ENCODE measurements at places on chromosomes 2 and 18.

DNA sequence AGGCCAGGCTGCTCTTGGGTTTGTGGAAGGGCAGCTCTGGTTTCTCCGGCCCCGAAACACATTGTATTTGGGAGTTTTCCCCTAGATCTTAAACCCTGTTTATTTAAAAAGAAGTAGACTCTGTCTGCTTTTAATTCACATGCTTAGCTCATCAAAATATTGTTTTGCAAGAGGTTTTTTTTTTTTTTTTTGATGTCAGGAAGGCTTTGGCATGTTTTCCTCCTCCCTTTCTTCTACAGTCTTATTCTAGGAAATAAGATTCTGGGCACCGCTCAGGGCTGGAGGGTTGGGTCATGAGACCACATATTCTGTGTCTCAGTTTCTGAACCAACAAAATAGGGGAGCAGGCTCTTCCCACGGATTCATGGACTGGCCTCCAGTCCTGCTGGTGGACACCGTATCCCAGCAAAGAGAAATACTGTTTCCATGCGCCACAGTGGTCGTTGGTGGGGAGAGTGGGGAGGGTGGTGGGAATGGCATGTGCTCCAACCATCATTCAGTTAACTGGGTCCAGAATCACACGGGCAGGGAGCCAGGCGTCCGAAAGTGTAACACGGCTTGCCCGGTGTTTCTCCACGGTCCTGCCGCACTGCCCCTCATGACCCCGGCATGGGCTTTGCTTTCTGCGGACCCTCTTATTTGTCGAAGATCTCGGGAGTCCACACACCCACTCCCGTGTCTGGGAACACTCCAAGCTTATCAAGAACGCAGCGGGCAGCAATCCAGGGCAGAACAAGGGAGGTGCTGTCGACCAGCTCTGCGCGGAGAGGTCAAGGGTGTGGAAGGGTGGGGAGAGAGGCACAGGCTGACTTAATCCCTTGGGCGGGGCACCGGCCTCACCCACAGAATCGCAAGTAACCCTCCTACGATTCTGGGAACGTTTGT, 176.7 kb downstream of the GLI2 start:
- DNase-seq: no peak

DNA sequence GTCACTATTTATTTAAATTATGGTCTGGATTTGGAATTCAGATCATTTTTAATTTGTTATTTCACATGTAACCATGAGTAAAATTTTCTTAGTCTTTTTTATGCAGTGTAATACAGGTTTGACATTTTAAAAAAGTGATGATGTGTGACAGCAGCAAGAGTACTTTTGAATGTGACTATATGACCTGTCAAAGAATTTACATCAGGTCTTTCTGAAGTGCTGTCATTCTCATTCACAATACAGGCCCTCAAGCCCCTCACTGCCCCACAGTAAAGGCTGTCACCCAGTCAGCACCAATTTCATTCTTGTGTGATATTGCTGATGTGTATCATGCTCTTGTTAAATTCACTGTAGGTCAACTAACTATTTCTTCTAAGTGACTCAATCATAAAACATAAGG, 364.2 kb downstream of the NUP35 start:
- DNase-seq: no peak

DNA sequence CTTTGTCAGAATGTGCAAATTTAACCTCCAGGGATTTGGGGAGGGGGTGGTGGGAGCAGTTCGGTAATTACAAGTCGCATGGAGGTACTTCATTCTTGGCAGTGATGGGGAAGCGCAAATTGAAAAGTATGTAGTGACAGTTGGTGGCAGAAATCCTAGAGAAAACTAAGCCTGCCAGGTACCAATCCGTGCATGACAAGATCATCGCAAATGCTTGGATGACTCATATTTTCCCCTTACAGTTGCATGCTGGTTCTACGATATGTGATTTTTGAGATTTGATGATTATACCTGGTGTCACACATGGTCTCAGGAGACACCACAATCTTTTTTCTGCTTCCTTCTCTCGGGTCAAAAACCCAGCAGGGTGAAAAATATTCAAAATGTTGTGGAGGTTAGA, 479.7 kb upstream of the ID2 start:
- no peak for DNase-seq

DNA sequence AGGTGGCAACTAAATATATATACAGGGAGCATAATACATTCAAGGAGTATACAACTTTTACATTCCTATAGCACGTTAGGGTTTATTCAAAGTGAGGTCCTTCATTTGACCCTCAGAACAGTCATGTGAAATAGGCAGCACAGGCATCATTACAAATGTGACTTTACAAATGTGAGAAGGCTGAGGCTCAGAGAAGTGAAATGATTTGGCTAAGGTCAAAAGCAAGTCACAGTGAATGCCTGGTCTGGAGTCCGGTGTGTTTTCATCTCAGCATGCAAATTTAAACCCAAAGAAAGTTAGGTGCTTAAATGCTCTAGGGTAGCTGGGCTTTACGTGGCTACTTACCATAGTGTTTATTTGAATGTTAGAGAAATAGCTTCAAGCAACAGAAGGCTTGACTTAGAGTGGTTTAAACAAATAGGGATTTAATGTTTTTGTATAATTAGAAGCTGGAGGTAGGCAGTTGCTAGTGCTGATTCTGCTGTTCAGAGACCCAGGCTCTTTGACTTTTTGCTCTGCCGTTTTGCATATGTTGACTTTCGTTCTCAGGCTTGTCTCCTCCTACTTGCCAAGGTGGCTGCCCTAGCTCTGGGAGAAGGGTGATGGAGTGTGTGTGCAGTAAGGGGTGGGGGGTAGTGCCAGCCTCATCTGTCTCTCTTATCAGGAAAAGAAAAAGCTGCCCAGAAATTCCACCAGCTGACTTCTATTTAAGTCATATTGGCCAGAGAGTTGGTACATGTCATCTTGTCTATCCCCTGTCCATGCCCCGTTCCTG, 89.2 kb downstream of the PLCL1 start:
- no peak for DNase-seq

DNA sequence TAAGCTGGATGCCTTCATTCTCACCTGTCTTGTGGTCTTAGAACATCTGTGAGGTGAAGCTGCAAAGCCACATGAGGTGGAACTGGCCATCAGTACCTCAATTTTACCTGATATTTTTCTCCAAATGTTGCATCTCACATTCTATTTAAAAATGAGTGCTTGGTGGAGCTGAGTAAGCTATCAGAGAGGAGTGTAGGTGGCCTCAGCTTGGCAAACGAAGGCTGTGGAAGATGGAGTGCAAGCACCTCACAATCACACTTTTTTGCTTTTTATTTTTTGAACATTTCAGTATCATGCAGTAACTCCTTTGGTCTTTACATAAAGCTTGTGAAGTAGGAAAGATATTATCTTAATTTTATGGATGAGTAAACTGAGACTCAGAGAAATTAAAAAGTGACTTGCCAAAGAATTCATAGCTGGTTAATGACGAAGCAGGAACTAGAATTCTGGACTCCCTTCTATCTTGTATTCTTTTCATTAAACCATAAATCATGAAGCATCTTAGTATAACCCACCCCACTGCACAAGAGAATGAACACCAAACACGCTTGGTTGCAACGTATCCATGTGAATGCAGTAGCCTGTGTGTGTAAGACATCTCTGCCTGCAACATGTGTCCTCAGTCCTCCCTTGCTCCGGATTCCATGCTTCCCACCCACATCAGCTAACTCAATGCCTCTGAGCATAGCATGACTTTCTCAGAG, 27.2 kb downstream of the C2orf49 start:
- no peak for DNase-seq

DNA sequence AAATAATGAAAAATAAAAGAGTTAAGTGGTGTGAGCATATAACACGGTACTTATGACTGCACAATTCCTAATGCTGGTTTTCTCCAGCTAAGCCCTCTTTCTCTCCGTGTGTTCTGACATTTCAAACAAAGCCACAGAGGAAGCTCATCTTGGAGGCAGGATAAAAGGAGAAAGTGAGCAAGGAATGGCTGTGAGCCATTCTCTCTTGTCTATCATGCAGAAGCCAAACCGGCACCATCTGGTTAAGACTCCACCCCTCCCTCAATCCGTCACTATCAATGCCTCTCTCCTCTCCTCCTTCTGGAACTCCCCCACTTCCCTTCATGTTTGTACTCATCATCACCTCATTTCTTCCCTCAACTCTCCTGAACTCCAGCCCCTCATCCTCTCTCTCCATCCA, 210.4 kb downstream of the TMEM163 start:
- DNase-seq: no peak

DNA sequence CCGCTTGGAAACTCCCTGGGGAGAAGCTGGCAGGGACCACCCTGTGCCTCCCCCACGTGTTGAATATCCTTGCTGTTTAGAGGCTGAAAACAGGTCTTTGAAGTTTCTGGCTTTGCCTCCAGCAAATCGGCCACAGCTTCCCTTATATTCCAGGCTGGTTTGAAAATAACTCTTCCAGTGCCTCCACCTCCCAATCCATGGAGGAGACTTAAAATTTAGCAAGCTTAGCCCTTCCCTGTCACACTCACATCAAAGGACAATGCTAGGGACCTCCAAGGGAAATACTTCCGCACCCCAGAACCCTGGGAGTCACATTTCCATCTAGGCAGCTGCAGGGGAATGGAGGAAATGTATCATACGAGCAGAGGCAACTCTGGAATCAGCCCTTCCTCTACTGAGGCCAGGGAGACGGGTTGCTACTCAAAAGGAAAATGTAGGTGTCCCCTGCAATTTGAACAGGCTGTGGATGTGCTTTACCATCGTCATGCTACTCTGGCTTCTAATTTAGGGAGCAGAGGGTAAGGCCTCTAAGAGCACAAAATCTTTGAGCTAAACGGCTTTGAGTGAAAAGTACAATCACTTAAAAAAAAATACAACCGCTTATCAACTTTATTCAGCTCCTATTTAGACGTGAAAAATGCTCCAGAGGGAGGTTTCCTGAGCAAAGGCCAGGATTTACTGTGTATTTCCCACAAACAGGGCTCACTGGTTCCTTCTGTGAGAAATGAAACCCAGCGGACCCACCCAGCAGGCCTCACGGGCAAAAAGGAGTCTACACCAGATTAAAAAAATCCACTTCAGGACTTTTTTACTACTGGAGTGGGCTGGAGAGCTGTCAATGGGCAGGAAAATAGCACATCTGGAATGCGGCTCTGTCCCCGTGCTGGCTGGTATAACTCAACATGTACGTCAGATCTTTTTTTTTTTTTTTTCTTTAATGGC, 49.4 kb upstream of the PKDCC start:
- no peak for DNase-seq

DNA sequence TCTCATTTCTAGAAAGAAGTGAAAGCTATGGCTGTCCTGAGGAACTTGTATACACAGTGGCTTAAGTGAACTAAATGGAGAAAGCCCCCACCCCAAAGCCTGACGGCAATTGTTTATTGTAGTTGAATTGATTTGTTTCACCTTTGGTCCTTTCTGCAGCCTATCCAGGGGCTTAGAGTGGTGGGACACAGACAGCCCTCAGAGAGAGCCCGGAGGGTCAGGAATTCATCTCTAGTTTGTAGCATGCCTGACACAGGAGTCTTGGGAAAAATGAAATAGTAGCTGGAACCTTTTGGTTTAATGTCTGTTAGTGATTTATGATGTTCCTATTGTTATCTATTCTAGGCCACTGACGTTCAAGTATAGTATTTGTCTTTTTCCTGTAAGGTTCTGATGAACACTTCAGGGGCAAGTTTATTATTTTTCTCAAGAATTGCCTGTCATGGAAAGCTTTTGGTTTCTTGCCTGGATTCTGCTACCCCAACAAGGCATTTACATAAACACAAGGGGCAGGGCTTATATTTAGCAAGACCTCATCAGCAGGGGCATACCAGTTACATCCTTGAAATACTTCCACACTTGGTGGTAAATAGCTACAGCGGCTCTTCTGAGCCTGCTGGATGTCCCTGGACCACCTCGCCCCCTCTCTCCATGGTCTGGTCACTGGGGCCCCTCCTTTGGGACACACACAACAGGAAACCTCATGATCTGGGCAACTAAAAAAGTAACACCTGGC, 44.4 kb downstream of the KCNE4 start:
- no peak for DNase-seq

GRCh38 chr2:220847006-220847405, 725.1 kb downstream of the EPHA4 start:
- DNase-seq: no peak

DNA sequence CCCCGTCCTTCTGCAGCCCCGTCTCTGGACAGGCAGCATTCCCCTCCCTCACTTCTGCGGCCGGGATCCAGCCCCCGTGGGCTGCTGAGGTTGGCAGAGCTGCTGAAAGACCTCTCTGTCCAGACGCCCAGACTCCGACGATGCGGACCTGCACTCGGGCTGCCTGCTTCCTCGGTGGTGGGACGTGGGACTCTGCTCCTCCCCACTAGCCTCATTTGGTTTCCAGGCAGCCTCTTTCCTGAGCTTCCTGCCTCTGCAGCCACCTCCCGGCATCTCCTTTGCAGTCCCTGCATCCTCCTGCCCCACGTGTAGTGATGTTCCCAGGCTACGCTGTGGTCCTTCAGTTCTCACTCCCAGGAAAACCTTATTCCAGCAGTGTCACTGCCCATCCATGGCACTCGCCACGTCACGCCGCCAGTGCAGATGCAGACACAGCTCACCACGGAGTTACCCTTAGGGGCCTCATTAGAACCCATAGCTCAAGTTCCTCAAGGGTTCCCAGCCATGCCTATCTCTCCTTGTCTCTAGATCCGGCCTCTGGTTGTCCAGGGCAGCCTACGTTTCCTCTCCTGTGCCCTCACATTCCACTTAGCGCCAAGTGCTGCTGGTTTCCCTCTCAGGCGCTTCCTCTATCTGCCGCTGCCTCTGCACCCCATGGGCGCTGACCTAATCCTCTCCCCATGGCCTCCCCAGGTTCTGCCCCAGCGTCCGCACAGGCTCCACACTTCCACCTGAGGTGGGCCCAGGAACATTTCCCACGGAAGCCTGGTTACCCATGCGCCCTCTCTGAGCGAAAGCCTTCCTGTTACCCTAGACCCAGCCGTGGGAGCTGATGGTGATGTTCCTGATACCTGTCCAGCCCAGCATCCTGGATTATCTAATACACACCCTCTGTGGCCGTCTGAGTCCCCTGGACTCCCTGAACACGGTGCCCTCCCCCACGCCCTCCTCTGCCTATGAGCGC, 318.3 kb upstream of the MYT1L start:
- DNase-seq: no peak

- DNase-seq: no peak
These were observed 373.6 kb downstream of the CDH7 start for GRCh38 chr18:66124394-66124793.

DNA sequence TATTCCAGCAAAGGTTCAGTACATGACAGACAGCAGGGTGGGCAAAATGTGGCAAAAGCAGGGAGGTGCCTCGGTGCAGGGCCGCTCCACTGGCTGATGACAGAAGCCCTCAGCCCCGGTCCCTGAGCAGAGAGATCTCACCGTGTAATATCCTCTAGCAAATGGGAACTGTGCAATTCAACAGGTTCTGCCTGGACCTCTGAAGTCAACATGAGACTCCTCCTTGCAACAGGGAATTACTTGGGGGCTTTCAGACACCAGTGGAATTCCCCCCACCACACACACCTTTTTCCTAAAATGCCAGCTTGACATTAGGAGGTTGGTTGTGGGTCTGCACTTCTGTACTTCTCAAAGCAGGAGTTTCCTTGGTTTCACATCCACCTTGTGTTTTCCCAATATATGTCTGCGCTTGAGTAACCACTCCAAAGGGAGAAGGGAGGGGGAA, 50.8 kb downstream of the SPRED2 start:
- DNase-seq: no peak
